ENCODE measurements at places on chromosomes 2 and 18. TPM values are rescaled to one million over a fixed set of nuclear protein-coding genes. Genes with fewer than 3 reads are reported as not detected.

Gene PTPN4
- total RNA-seq = 8.0 TPM

Gene ANXA4
- total RNA-seq = 9.6 TPM

Gene SERPINB4
- 0.26 TPM for total RNA-seq

Gene OXER1
- total RNA-seq = not detected

Gene SFTPB
- not detected for total RNA-seq

Gene SMAD7
- total RNA-seq = 52.2 TPM

Gene SKA1
- total RNA-seq = 71.5 TPM

Gene CCDC178
- not detected for total RNA-seq

Gene CYTIP
- not detected for total RNA-seq

Data from SJSA1 (cell line).